Dermis microvascular lymphatic vessel endothelial cell (primary cell): ENCODE measurements at places on chromosomes 6 and 20.

- no peak for DNase-seq
These were observed 426.9 kb upstream of the RNF217 start for GRCh38 chr6:124535299-124535698.

- no peak for DNase-seq
These were observed 6.7 kb downstream of the MYO6 start for GRCh38 chr6:75755704-75756103.

DNA sequence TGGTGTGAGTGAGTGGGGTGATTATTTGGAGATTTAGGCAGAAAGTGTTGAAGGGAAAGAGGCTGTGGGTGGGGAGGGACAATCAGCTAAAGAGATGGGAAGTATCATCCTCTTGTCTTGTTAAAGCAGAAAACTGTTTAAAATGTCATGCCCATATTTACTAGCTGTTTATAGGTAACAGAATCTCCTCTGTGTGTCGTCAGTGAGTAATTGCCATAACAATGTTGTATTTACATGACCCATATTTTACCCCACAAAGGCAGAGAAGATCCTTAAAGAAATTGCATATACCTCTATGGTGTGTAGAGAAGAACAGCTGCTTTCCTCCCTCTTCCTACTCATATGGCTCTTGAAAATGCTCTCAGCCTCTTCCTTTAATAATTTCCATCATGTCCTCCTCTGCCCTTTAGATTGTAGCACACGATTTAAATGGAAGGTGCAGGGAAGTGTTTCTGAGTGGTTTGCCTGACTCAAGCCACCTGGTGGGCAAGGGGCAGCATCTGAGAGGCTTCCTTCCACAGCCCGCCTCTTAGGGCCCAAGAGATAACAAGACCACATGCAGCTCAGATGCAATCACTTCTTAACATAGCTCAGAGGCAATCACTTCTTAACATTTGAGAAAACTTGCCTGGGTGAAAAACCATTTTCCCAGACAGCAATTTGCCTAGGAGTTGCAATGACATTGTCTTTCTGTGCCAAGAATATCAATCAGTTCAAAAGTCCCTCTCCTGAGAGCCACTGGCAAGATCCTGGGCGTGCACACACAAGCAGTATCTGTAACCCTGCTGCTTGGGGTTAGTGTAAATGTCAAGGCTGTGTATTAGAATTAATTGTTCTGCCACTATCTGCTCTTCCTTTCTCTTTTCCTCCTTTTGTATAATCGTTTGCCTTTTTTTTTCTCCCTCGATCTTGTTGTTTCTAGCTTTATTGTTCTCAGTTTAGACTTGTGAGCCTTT, 44.1 kb upstream of the EDN1 start:
- peak; percentile 79 for DNase-seq

GRCh38 chr20:20338133-20338730, 29.7 kb upstream of the INSM1 start:
- DNase-seq = no peak

- no peak for DNase-seq
These were observed 325.2 kb downstream of the NRN1 start for GRCh38 chr6:5681480-5681879.

DNA sequence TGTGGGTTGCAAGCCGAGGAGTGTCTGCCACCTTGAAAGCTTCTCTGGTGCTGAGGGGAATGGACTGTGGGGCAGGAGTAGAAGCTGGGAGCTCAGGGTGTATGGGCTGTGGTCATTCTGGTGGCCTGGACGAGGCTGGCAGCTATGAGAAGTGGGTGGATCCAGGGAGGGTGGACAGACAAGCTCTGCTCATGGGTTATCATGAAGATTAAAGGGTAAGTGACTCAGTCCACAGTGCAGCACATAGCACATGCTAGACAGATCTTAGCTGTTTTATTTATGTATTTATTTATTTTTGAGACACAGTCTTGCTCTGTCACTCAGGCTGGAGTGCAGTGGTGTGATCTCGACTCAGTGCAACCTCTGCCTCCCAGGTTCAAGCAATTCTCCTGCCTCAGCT, 13.8 kb downstream of the RSPO4 start:
- no peak for DNase-seq

DNA sequence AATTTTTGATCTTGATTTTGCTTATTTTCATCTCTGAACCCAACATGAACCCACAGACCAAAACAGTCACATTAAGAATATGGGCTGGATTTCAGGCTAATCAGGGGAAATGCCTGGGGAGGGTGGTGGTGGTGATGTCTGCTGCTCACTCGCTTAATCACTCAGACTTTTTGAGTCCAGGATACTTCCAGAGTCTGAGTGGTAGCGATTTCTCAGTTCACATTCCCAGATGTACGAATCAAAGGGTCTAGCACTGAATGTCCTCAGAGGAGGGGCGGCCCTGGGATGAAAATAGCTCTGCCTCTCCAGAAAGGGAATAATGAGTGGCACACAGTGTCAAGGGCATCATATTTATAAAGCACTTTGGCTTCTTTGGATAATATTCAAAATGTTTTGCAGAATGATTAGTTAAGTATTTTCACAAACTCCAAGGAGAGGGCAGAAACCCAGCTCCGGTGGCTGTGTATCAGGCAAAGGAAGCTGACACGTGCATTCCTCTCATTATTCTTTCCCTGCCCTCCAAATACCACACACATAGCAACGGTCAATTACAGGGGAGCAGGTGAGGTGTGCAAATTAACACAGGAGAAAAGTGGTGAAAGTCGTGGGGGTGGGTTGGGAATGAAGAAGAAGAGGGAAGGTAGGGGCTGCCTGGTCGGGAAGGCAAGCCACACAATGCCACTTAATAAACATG, 345.2 kb upstream of the RSPO3 start:
- DNase-seq = no peak

GRCh38 chr6:152221806-152222628, 414.5 kb downstream of the ESR1 start:
- no peak for DNase-seq

DNA sequence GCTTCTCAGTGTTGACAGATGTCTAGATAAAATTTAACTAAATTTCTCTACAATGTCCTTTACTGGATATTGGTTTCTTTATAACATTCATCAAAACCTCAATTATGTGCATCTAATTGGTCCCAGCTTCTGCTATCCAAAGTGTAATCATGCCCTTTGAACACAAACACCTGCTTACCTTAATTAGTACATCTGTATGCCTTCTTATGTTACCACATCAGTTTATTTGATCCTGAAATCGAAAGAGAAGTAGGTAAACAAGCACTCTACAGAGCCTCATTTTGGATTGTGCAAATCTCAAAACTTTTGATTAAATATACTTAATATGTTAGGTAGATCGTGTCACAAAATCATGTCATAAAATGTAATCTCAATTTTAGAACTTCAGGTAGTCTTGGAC, 36.5 kb downstream of the TAB2 start:
- DNase-seq = no peak

DNA sequence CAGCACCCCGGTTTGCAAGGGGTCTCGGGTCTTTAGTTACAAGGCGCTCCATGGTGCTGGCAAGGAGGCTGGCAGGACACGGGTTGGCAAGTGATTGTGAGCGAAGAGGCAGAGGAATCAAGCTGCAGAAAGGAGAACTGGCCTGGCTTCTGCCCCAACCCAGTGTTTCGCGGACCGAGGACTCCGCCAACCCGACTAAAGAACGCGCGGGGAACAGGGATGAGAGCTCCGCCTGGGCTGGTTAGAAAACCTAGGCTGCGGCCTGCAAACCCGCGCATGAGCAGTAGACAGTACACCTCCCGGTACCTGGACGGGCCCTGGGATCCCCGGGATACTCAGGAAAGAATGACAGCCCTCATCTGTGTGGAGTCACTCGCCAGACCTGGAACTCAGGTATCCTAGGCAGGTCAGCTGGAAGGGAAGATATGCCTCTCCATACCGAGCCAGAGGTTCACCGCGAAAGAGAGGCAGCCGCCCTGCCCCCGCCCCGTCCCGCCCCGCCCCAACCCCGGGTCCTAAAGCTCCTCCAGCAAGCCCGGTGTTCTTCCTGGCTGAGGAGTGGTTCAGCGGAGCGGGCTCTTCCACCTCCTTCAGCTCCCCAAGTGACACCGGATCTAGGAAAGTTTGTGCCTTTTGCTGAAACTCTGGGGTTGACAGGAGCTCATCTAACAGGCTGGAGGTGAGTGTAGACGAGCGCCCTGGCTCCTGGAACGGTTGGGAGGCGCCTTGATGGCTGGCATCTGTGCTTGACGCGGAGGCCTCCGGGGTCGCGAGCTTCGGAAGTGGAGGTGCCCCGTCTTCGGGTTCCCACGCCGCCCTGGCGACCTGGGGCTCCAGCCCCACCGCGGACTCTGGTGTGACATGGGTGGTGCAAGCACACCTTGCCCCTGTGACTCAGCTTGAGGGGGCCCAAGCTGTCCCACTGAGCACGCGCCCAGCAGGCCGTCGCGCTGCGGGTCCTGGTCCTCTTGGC, 1847.3 kb upstream of the DEFB115 start:
- DNase-seq = no peak

DNA sequence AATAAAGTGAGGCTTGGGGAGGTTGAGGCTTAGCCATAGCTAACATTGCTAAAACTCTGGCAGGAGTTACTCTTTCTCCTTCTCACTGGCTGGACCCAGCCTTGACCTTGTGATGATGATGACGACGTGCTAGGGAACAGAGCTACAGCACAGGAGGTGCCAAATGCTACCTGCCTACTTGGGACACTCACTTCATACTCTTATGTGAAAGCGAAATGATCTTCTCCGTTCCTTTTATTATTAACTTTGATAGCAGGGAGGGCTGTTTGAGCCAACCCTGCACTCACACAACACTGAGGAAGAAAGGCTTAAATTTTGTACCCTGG, 1.2 kb upstream of the ELMO2 start:
- no peak for DNase-seq

DNA sequence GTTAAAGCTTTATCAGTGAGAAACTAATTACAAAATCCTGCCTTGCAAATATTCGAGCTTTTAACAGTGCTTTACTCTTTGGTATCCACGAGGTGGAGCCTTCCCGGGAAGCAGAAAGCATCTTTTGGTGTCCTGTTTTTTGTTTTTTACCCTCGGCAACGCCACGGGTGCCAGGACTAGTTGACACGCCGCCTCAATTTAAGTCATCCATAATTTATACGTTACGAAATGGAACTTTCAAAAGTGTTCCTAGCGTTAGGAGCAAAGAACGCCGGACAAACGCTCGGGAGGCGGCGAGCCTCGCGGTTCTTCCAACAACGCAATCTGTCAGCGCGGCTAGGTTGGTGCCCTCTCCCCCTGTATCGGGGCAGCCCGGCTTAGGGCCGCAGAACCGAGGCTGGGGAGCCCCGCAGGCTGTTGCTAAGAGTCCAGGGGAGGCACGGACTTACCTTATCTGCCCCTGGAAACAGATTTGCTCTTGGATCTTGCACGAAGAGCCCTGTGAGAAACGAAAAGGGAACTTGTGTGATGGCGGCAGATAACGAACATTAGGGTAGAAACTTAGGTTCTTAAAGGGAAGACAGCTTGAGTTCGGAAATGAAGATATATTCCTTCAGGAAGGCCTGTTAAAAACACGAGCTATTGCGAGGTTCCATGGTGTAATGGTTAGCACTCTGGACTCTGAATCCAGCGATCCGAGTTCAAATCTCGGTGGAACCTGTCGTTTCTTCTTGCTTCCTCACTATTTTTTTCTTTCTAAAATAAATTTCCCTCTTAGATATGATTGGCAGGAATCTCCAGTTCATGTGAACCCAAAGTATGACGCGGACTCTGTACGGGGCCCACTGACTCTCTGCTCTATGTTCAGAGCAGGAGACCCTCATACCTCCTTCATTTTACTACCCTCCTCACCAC, 46.2 kb upstream of the ZNF184 start:
- peak; percentile 82 for DNase-seq

DNA sequence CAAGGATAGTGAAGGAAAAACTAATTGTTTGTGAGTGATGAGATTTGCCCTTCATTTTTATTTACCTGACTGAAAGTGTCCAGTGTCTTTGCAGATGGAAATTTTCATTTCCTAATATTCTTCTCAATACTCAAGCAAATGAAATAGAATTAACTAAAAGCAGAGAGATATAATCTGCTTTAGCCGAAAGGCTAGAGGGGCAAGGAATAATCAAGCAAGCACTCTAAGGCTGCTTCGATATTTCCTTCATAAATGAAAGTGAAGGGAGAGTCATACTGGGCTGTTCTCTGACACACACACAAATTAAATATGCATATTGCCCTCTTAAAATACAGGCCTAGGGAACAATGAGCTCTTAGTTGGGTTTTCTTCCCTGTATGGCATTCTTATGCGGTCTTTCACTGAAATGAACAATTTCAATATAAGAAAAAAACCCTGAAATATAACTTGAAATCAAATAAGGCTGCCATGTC, 47.5 kb upstream of the POPDC3 start:
- no peak for DNase-seq

DNA sequence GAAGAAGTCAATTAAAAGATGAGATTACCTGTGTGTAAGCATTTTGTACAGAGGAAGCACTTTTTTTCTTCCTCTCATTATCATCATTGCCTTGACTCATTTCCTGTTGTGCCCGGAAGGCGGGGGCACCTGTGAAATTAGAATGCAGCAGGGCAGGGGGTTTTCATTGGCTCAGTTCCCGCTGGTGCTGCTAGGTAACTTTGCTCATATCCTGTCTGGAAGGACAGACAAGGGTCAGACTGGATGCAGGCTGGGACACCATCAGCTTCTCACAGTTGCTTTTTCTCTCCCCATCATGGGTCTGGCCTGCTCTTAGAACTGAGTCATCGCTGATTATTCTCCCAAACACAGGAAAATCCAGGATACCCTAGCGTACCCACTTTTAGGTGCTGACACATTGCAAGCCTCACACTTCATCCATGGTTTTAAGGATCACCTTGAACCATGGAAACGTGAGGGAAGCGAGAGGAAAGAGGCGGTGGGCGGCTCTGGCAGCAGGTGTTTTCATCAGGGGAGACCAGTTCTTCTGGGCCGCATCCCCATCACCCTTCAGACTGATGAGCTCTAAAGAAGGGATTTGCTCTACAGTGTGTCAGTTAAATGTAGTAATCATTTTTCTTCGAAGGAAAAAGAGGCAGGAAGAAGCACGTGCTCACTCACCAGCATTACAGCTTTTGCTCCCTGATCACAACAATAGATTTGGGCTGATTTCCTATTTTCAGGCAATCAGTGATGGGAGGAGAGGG, 195.7 kb upstream of the SASH1 start:
- DNase-seq = peak; percentile 99

DNA sequence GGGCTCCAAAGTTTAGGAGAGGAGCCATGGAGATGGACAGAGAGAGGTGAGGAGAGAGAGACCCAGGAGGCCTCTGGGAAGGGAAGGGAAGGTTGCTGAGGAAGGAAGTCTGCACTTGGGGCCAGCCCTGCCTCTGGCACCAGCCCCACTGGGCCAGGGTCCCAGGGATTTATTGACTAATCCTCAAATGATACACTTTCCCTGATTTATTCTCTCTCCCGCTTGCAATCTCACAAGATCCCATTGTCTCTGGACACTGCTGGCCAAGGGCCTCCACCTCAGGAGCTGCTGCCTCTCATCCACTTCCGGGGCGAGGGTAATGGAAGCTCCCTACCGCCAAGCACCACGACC, 43.6 kb upstream of the FOXP4 start:
- no peak for DNase-seq

DNA sequence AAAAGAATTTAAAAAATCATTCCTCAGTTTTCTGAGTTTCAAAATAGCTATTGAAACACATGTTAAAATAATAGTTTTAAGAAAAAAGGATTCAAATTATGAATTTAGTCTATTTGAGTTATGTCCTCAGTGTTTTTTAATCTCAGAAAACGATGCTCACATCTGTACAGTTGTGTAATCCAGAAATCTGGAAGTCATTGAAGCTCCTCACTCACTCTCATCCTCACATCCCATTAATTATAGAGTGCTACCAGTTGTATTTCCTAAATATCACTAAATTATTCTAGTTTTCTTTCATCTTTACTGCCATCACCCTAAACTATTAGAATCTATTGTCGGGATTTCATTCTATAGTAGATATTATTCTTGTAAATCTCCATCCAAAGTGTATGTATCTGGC, 234.7 kb upstream of the RIMS1 start:
- no peak for DNase-seq

GRCh38 chr6:146581968-146582367, 16.8 kb upstream of the ADGB start:
- DNase-seq = no peak
